ENCODE measurements at places on chromosomes 2 and 18. TPM values are rescaled to one million over a fixed set of nuclear protein-coding genes. Genes with fewer than 3 reads are reported as not detected.

DNA sequence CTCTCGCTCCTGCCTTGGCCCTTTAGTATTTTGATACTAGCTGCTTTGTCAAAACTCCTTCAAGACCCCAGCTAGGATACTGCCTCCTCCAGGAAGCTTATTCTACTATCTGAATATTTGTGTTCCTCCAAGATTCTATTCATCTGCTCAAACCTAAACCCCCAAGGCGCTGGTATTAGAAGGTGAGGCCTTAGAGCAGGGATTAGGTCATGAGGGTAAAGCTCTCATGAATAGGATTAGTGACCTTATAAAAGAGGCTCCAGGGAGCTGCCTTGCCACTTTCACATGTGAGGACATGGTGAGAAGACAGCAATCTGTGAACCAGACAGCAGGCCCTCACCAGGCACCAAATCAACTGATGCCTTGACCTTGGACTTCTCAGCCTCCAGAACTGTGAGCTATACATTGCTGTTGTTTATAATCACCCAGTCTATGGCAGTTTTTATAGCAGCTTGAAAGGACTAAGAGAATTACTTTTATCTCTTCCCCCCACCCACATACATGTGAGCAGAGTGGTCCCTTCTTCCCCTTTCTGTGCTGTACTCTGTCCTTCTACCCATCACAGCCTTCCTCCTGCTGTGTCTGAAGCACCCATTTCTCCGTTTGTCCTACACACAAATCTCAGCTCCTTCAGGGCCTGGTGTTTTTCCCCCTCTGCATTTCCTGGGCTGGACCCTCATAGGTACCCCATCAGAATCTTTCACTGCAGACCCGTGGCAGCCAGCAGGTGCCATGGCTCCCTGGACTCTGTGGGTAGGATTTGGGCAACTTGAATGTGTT, 54.5 kb downstream of the HS1BP3 start:
- DNase-seq: no peak

DNA sequence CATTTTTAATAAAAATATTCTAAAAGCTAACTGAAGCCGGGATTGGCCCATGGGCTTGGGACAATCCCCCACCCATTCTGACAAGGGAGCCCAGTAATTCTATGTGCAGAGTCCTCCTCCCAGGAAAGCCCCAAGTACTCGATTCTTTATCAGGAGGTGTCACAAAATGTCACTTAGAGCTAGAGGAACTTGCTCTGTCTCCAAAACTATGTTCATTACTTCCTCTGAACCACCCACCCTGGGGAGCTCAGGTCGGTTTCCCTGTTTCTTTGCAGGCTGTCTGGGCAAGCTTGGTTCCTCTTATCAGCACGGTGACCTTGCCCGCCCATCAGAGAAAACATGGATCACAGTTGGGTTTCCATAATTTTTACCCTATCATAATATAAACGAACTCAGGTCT, 430.6 kb upstream of the ID2 start:
- DNase-seq: no peak

- no peak for DNase-seq
These were observed 5.9 kb downstream of the NRXN1 start for GRCh38 chr2:51025906-51026555.

DNA sequence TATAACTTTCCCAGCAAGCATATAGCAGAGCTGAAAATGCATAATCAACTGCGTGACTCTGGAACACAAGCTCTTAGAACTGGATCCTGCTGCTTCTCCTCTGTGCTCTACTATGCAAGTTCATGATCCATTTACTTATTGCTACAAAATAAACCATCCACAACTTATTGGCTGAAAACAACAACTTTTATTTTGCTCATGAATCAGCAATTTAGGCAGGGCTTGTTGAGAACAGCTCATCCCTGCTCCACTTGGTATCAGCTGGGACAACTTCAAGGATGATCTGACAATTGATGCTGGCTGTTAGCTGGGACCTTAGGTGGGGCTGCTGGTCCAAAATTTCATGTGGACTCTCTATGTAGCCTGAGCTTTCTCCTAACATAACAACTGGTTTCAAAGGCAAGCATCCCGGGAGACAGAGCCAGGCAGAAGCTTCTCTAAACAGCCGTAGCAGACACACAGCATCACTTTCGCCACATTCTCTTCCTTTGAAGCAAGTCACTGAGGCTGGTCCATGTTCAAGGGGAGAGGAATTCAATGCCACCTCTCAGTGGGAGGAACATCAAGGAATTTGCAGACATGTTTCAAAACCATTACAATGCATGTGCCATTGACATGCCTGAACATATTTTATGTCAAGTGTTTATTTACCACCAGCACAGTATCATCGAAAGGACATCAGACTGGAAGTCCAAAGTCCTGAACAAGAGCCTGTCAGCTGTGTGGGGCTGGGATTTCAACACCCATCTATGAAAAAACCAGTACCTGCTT, 153.1 kb upstream of the PKDCC start:
- DNase-seq: no peak

DSC1 gene
- total RNA-seq: 4.7 TPM
